ENCODE measurements at places on chromosomes 12 and 14.
A peak's percentile ranks its signal among the peaks of the same experiment; 100 is the strongest.

DNA sequence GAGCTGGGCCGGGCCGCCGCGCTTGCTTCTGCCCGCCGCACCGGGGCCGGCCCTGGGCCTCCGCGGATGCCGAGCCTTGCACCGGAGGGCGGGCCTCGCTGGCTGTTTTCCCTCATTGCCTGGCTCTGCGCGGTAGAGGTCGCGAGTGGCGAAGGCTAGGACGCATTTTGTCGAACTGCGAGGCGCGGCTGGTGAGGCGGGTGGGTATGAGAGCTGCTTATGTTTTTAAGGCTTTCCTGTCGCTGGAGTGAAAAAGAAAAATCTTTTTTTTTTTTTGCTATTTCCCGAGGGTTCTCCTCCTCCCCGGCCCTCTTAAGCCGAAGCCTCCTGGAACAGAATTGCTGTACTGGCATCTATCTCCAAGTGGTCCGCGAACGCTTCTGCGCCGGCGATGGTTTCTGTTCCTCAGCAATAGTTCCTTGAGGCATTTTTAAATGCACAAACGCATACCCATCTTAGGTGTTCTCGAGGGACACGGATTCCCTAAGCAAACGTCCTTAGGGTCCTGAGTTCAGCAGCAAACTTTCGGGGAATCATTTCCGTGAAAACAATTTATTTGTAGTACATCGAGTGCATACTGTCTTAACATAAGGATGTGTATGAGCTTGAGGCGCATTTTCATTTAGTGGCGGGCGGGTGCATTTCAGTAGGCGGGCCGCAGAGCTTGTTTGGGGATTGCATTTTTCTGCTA is 631 bp downstream of the RESF1 start:
- no peak for DNase-seq

- no peak for DNase-seq
These were observed 1.3 kb upstream of the PTGDR start for GRCh38 chr14:52266179-52266578.

DNA sequence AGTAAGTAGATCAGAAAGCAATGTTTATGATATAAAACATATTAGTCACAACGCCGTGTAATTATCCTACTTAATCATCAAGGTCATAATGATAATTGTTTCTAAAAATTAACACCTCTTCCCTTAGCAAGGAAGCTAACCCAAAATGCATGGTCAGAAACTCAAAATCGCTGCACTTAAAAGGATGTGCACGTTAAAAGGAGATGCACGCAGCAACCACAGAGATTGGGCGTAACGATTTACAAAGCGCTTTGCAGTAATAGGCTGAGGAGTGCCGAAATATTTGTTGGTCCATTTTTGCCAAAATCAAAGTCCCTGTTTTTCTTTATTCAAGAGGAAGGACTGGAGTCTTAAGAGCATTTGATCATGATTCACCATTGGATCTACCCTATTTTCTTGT is 1077.2 kb downstream of the VRK1 start:
- DNase-seq, result no peak

DNA sequence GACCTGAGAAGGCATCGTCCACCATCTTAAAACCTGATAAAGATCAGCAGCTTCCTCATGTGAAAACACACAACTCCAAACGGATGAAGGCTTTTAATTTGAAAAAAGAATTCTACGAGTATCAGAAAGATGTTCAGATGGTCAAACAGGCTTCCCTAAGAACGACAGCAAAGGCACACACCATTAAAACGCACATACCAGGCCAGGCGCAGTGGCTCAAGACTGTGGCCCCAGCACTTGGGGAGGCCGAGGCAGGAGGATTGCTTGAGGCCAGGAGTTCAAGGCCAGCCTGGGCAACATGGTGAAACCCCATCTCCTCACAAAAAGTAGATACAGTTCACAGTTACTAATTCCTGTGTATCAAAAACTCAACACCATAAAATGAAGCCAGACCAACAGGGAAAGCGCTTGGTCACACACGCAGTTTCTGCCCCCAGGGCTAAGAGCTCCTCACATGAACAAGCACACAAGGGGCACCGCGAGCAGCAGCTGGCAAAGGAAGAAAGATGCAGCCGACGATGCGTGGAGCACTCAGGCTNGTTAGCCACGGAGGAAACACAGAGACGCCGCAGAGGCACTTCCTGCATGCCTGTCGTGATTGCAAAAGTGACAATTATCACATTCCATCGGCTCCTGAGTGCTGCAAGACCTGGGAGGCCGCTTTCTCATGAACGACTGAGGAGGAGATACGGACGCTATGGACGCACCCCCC is 78.0 kb downstream of the NOC4L start:
- peak; percentile 5 for DNase-seq

DNA sequence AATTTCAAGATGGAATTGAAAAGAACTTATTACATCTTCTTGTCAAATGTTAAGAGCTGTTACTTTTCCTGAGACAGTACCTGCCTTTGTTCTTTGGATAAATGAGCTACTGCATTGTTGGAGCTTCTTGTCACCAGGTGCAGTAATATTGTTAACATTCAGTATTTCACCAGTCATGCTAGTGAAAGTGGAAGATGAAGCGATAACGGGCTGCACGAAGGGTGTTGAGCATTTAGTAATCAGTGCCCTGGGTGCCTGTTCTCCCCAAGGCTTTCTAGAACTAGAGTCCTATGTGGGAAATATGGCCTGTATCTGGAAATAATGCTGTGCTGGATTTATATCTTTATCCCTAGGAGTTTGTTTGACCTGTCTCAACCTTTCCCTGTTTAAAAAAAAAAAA is 83.2 kb downstream of the PPP2R5C start:
- no peak for DNase-seq

- DNase-seq, result no peak
These were observed 1.5 kb downstream of the SLIRP start for GRCh38 chr14:77709412-77709811.

- peak; percentile 36 for DNase-seq
These were observed 106.9 kb upstream of the HIF1A start for GRCh38 chr14:61588419-61588901.

GRCh38 chr14:21383848-21384493 is at the start of gene SUPT16H:
Gene SUPT16H, minus strand, starts transcription at chr14:21384019. Its CDS starts 92 bp downstream, at chr14:21383927.
- peak; percentile 90 for DNase-seq

GRCh38 chr12:105671720-105672119 is 341.2 kb downstream of the C12orf75 start:
- DNase-seq, result no peak

DNA sequence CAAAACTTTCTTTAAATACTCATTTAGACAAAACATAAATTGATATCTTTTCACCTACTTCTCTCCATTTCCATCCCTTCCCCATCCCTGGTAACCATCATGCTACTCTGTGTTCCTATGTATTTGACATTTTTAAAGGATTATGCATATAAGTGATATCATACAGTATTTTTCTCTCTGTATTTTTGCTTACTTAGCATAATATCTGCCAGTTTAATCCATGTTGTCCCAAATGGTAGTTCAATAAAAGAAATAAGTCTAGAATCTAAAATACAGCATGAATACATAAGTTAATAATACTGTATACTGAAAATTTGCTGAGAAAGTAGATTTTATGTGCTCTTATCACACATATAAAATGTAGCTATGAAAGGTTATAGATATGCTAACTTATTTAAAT is 190.3 kb upstream of the NAV3 start:
- no peak for DNase-seq

GRCh38 chr12:27009881-27010301 is 4.3 kb downstream of the TM7SF3 start:
- no peak for DNase-seq

DNA sequence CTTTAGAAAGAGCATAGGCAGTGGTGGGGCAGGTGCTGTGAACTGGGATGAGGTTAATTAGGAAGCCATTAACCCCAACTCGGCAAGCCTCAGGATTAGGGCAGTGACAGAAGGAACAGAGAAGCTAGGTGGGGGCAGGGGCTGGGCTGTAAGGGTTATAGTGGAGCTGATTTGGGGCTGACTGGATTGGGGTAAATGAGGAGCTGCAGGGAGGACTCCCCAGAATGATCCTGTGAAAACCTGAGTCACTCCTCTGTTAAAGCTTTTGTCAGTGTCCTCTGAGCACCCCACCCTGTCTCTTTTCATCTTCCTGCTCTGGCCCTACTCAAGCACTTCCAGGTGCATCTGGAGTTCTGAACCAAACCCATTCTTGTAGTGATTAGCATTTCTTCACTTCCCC is 4.4 kb downstream of the KLC1 start:
- no peak for DNase-seq

DNA sequence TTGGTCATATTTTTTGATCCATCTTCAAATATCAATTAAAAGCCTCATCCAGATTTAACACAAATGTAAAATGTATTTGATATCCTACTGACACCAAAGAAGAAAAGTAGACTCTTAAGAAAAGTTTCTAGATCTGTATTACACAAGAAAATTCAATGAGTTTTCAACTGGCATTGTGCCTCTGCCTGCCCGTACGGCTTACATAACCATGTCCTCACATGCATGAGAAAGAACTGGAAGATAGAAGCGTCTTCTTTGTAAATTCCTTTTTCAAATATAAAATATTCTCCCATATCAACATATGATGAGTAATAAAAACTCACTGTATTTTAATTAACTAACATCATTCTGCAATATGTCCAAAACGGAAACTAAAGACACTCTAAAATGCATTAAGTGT is 7.2 kb downstream of the ANKS1B start:
- DNase-seq, result no peak

GRCh38 chr12:13373131-13373530 is 176.6 kb downstream of the EMP1 start:
- DNase-seq, result no peak

- DNase-seq, result no peak
These were observed 326.1 kb downstream of the NAV3 start for GRCh38 chr12:78156751-78157150.

- DNase-seq, result no peak
These were observed 11.0 kb upstream of the CREBL2 start for GRCh38 chr12:12600659-12601058.

GRCh38 chr12:65306366-65307168 is 28.1 kb downstream of the MSRB3 start:
- no peak for DNase-seq

DNA sequence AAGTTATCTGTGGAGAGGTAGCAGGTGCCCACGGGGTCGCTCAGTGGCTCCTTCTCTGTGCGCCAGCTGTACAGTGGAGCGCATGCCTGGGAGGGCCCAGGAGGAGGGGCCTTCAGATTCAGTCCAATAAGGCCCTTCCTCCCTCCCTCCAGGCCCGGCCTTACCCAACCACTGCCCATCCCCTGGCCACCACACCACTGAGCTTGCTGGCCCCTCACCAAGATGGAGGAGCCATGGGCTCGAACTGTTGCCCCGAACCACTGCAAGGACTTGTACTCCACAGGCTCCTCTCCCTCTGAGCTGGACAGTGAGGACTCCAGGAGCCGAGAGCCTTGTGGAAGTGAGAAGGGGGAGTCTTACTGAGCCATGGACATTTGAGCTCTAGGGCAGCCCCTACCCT is 9.8 kb downstream of the ITGA5 start:
- no peak for DNase-seq

- no peak for DNase-seq
These were observed 22.0 kb upstream of the TMED10 start for GRCh38 chr14:75198291-75198933.

- no peak for DNase-seq
These were observed 117.4 kb downstream of the TGFB3 start for GRCh38 chr14:75864352-75864751.

DNA sequence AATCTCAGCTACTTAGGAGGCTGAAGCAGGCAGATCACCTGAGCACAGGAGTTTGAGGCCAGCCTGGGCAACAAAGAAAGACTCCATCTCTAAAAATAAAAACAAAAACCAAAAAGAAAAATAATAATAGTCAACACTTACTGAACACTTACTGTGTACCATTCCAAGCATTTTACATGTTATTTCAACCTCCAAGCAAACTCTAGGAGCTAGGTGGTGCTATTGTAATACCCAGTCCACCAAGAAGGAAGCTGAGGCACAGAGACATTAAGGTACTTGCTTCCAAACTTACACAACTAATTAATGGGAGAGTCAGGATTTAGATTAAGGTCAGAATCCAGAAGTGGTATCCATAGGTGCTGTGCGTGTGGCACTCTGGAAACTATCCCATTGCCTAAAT is 13.7 kb upstream of the OR6J1 start:
- DNase-seq, result no peak

DNA sequence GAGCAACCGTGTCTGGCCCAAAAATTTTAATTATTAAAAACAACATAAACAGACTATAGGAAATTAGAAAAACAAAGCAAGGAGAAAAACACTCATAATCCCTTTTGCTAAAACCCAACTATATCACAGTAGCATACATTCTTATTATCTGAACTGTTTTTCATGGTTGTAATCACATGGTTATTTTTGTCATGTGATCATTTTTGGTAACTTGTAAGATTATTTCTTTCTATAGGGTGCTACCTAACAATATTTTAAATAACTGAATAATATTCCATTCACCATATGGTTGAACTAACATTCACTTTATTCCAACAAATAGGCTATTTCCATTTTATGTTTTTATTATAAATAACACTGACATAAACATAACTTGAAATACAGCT is 23.0 kb upstream of the HECTD1 start:
- no peak for DNase-seq

DNA sequence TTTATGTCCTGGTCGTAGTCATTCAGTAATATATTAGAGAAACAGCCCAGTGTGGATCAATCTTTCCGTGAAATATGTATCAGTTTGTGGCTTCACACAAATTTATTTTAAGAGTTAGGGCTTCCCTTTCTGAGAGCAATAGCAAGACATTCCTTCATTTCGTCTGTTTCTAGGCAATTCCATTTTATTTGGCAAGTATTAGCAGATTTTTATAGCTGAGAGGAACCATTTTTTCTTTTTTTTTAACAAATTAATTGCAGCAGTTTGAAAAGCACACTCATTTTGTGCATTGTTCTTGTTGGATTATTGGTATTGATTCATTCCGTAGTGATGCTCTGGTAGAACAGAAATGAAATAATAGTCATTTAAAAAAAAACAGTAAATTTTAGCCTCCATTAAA is 132.9 kb downstream of the SRGAP1 start:
- DNase-seq, result no peak

GRCh38 chr14:106883218-106883692 is 1356.9 kb downstream of the TMEM121 start:
- no peak for DNase-seq

- no peak for DNase-seq
These were observed 44.5 kb downstream of the ASCL4 start for GRCh38 chr12:107818984-107819383.

- no peak for DNase-seq
These were observed 8.0 kb downstream of the SYT10 start for GRCh38 chr12:33431648-33432047.

DNA sequence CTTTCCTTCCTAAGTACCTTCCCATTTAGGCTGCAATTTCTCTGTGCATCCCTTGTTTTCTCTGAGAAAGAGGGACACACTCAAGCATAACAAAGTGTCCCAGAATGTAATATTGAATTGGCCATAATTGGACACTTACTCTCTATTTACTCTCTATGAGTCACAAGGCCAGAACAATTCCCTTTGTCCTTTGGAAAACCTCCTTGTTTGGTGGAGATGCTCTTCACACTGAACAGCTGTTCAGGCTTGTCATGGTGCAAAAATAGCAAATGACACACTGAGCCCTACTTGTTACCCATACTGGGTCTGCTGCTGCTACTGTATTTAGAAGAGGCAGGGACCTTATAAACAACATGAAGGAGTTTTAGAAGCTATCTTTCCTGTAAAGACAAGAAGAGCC is 1590.5 kb upstream of the TMEM132C start:
- DNase-seq, result no peak

- no peak for DNase-seq
These were observed at the start of gene ARHGAP9 for GRCh38 chr12:57479376-57480115. Gene ARHGAP9, minus strand, starts transcription at chr12:57479866. Its CDS starts 460 bp downstream, at chr12:57479406.
